Small intestine (tissue), 16 donors: ENCODE measurements at places on chromosomes 6 and 20.

DNA sequence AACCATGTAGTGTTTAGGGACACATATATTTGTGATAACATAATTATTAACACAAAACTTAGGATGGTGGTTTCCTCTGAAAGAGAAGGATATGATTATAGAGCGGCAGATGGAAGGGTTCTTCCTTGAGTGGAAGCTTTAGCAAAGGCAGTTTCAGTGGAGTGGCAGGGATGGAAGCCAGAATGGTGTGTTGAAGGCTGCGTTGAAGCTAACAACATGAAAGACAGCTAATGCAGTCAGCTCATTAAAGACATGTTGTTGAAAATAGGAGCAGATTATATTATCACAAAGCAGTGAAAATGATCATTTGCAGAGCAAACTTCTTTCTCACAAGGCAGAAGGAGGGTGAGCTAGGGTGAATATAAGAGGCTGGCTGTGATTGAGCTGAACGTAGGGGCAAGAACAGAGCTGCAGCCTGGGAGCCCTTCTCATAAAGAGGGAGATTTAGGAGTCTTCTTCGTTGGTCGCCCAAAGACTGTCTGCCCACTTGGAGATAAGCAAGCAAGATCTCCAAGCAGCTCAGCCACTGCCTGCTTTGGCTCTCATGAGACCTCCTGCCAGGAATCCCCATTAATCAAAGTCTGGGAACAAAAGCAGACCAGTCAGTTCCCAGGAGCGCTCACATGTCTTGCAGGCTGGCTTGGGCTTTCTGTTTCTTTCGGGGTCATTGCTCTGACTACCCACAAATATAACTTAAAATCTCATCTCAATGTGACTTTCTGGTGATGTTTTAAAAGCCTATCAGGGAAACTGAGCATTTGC is 2.6 kb upstream of the ANKRD6 start:
- DNase-seq, result no peak

DNA sequence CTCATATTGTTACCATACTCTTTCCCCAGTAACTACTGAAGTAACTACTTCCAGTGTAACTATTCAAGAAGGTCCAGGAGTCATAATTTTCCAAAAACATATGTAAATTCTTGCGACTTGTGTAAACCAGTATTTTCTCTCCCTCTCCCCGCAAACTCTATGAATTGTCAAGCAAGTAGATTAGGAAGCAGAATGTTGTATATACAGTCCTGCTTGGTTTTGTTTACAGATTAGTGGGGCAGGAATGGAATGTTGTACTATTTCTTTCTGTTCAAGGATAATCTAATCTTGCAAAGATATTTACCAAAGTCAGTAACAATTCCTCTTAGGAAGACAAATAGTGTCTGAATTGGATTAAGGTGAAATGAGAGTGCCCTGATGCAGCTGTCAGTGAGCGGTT is 234.9 kb upstream of the PLN start:
- DNase-seq, result no peak

GRCh38 chr6:75291331-75291730 is 6.7 kb upstream of the TMEM30A start:
- DNase-seq, result no peak

DNA sequence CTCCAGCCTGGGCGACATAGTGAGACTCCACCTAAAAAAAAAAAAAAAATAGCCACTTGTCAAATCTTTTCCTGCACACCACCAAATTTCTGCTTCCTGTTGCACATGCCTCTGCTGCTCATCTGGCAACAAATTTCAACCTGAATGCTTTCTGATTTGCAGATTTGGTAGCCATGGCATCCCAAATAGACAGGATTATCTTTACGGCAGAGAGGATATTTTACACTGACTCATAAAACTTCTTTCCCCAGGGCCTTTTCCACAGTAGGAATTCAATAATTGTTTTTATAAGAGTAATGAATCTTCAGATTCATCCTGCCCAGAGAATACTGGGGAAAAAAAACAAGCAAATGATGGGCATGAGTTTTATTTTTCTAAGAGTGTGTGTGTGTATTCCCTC is 264.6 kb downstream of the FRK start:
- no peak for DNase-seq

- DNase-seq, result no peak
Measured at GRCh38 chr6:150766201-150766997, 99.1 kb upstream of the MTHFD1L start.

- no peak for DNase-seq
Measured at GRCh38 chr6:18042536-18043145, 55.2 kb upstream of the KIF13A start.

DNA sequence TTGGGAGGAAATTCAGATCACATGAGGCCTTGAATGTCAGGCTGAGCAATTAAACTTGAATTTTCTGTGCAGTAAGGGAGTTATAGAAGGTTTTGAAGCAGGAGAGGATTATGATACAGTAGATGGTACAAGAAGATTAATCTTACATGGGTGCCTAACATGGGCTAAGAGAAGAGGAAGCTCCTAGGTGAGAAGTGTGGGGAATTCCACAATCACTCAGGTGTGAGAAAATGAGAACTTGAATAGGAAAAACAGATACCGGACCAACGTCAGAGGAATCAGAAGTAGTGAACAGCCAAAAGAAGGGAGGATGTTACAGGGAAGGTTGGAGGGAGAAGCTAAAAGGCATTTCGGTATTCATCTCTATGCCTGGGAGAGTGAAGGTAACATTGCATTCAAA is 250.7 kb upstream of the SLC35B3 start:
- no peak for DNase-seq

- DNase-seq, result peak; percentile 5
Measured at GRCh38 chr6:45031601-45032000, 296.5 kb upstream of the RUNX2 start.

DNA sequence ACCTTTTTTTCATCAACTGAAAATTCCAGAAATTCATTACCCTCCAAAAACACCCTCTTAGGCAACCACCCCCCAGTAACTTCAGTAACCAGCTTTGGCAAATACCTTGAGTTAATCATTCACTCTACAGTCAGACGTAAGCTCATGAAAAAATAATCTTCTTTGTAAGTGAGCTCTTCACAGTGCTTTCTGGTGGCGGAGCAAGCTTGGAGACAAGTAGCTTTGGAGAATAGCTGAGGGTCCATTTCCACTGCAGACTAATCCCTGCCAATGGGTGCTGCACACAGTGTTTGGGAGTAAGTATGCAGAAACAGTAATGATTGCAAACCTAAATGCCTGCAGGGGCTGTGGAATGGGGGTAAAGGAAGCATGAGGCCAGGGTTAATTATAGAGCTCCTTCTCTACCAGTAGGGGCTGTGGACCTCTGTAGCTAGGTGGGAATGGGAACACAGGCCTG is 56.8 kb upstream of the HINT3 start:
- DNase-seq, result peak; percentile 70

DNA sequence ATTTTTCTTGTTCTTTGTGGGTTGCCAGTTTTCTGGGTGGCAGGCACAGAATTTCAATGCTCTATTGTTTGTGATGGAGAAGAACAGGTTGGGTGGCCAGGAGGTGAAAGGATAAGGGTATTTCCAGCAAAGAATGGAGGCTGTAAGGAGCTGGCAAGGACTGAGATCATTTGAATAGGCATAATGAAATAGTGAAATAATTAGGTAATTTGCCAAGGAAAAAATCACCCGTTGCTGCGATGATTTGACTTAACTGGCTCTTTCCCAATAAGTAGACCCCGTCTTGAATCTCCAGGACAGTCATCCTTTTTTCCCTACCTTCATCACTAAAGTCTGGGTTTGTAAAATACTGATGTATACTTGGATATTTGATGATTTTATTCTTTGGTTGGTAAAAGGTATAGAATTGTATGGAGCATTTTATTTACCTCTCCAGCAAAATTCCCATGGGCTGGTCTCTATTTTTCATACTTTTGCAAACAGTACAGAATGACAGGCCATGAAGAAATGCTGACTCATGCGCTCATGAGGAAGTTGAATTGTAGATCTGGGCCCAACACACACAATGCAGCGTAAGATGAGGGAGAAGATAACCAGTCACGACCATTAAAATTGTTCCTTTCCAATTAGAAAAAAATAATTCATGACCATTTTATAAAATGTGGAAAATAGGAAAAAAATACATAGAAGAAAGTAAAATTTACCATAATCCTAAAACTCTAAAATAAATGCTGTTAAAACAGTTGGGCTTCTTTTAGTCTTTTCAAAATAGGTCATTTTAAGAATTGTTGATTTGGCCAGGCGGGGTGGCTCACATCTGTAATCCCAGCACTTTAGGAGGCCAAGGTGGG is 2.4 kb upstream of the GCNT2 start:
- peak; percentile 52 for DNase-seq

DNA sequence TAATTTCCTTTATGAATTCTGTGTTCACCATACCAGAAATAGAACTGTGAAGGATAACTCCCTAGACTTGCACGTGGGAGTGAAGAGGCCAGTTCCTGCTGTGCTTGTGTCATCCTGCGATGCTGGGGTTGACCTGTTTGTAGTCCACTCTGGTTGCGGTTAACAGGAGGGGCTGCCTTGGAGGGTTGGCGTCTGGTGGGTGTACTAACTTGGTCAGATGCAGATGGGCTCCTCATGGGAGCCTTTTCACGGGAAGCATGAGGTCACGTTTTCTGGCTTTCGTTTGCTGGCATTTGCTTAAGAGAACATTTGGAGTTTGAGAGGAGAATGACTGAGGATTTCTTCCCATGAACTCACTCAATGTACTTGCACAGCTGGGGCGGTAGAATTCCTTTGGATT is 41.2 kb downstream of the IGF2R start:
- peak; percentile 9 for DNase-seq

- DNase-seq, result no peak
Measured at GRCh38 chr6:153028286-153028685, 25.8 kb upstream of the MTRF1L start.

- DNase-seq, result no peak
Measured at GRCh38 chr20:46545077-46545826, 5.2 kb downstream of the OCSTAMP start.

DNA sequence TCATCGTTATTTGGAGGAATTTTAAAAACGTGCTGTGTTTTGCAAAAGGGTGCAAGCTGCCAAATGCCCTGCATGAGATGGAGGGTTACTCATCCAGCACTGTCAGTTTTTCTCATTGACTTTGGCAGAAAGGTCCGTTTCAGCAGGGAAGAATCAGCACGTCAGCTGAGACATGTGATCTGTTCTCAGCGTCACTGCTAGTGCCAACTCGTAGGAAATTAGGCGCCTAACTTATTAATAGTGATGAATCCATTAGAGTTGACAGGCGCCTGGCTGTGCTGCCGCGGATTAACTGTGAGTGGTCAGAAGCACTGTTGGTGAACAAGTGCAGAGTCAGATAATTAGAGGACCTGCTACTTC is 175.5 kb upstream of the FOXQ1 start:
- DNase-seq, result no peak

- no peak for DNase-seq
Measured at GRCh38 chr6:140609956-140610355, 1235.5 kb upstream of the CITED2 start.

DNA sequence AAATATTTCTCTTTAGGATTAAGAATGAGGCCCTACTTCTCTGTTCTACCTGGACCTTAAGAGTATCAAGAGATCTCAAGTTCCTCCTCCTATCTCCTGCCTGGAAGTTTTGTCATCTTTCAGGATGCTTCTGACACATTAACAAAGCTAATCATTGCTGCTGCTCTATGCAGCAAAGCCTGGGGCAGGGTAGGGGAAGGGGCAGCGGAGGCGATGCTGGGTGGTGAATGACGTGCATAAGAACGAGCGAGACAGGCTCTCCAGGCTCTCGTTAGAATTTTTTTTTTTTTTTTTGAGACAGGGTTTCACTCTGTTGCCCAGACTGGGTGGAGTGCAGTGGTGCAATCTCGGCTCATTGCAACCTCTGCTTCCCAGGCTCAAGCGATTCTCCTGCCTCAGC is 31.2 kb downstream of the FERMT1 start:
- DNase-seq, result no peak

DNA sequence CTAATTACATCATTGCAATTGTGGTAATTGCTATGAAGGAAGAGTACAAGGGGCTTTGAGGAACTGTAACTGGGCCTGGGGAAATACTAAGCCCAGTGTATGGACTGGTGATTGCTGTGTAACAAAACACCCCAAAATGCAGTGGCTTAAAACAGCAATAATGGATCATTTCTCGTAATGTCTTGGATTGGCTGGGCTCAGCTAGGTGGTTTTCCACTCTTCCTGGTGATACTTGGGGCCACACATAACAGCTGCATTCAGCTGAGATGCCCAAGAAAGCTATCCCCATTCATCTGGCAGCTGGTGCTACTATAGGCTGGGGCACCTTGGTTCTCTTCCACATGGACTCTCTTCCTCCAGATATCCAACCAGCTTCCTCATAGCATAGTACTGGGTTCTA is 150.3 kb downstream of the EYA2 start:
- DNase-seq, result no peak

GRCh38 chr6:134537146-134537555 is 219.2 kb upstream of the SGK1 start:
- no peak for DNase-seq

GRCh38 chr6:154632119-154632518 is 101.1 kb upstream of the SCAF8 start:
- DNase-seq, result no peak

DNA sequence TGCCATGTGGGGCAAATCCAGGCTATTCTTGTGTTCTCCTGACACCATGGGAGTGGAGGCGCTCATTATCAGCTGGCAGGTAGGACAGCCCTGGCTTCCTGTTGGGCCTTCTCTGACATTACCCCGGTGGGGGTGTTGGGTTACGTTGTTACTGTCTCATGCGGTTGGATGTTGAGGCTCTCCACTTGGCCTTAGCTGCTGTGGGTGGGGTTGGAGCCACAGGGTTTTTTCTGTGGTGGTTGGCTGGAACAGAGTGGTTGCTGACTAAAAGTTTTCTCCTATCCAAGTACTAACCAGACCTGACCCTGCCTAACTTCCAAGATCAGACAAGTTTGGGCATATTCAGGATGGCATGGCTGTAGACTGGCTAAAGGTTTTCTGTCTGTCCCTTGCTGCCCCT is 20.2 kb downstream of the RIPK1 start:
- no peak for DNase-seq

- DNase-seq, result no peak
Measured at GRCh38 chr20:32707691-32708581, 34.2 kb upstream of the C20orf203 start.

- DNase-seq, result no peak
Measured at GRCh38 chr6:101450901-101451300, 57.4 kb downstream of the GRIK2 start.

DNA sequence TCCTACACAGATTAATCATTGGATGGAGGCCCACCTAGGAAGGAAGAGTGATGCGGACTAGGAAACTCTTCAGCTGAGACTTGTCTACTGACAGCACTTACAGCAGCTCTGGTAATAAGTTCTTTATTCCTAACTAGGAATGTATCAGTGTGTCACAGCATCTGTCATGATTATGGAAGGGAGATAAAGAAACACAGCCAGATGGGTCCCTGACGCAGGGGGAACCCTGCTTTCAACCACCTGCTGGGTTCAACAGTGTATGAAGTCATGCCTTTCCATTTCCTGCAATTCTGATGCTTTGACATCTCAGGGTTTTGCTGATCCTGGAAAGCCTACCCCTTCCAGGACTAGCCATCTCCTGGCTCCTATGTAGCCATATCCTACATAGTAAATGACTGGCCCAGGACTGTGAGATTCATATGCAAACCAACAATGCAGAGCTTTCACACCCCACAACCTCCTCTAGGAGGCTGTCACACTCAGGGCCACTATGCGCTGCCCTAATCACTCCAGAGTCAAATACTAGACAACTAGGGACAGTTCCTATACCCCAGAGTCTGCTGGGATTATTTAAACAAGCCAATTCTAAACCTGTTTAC is 29.0 kb upstream of the MANEA start:
- DNase-seq, result no peak

GRCh38 chr6:118696271-118696670 is 44.9 kb upstream of the CEP85L start:
- DNase-seq, result no peak
